ENCODE measurements at places on chromosomes 6 and 20. TPM values are rescaled to one million over a fixed set of nuclear protein-coding genes. Genes with fewer than 3 reads are reported as not detected.
A peak's percentile ranks its signal among the peaks of the same experiment; 100 is the strongest.

GRCh38 chr20:49983848-49984408, 1.1 kb downstream of the SNAI1 start:
- H3K36me3 ChIP-seq, result no peaks in the 10 kb centered on the region
- H3K4me3 ChIP-seq, result peak overlapping the region; percentile 56
- H3K4me1 ChIP-seq, result peaks cover 43% of the 10 kb centered on the region
- no peak for DNase-seq

- no peaks in the 10 kb centered on the region for H3K4me1 ChIP-seq
- no peaks in the 10 kb centered on the region for H3K36me3 ChIP-seq
- H3K27me3 ChIP-seq, result peaks cover 2% of the 10 kb centered on the region
- DNase-seq, result no peak
- H3K27ac ChIP-seq, result no peak overlapping the region
- H3K4me3 ChIP-seq, result no peak overlapping the region
These were observed 7.2 kb downstream of the BPIFA2 start for GRCh38 chr20:33175123-33175522.

DNA sequence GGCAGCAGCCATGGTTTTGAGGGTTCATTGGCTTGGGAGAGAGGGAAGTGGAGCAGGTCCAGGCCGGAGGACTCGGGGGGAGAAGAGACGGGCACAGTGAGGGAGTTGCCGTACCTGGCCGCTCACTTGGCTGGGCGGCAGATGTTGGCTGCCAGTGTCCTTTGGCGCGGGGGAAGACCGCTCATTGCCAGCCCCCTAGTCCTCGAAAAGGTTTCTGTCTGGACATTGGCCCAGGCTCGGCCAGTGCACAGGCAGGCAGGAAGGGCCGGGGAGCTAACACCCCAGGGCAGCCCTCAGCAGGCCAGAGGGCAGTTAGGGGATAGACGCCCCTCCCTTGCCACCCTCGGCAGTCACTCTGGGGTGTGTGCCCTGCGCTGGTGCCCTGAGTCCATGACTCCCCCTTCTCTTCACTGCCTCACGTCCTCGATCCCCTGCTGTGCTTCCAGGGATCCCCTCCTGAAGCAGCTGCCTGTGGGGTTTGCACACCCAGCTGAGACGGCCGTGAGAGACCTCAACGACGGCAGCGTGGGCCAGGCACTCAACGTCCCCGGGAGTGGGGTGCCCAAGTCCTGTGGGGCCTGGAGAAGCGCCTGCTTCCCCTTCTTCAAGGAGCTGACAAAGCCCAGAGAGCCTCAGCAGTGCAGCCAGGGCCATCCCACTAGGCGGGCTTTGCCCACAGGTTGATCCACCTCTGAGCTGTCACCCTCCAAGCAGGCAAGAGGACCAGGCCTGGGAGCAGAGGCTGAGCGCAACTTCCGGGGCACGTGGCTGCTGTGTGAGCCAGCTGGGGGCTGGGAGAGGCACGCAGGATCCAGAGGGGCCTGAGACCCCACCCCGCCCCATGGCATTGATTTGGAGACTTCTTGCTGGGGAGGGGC, 20.4 kb downstream of the RBM38 start:
- H3K27me3 ChIP-seq, result no peaks in the 10 kb centered on the region
- peaks cover 37% of the 10 kb centered on the region for H3K4me1 ChIP-seq
- DNase-seq, result no peak
- H3K36me3 ChIP-seq, result peaks cover 7% of the 10 kb centered on the region
- H3K27ac ChIP-seq, result no peak overlapping the region

DNA sequence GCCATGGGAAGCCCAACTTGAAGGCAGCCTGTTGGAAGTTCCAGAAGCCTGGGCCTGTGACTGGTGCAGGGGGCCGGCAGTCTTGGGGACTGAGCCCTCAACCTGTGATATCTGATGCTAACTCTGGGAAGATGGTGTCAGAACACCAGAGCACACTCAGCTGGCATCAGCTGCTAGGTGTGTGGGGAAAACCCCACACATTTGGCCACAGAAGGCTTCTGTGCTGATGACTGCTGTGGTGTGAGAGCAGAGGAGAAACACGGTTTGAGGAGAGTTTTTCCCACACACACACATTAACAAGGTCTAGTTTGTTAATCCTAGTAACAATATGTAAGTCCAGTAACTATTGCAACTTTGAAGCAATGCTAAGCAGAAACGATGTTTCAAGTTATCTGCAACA, 78.0 kb downstream of the PSMB1 start:
- no peak overlapping the region for H3K4me3 ChIP-seq
- no peak overlapping the region for H3K27ac ChIP-seq
- H3K36me3 ChIP-seq, result peaks cover 8% of the 10 kb centered on the region
- no peaks in the 10 kb centered on the region for H3K27me3 ChIP-seq
- peaks cover 4% of the 10 kb centered on the region for H3K4me1 ChIP-seq

DNA sequence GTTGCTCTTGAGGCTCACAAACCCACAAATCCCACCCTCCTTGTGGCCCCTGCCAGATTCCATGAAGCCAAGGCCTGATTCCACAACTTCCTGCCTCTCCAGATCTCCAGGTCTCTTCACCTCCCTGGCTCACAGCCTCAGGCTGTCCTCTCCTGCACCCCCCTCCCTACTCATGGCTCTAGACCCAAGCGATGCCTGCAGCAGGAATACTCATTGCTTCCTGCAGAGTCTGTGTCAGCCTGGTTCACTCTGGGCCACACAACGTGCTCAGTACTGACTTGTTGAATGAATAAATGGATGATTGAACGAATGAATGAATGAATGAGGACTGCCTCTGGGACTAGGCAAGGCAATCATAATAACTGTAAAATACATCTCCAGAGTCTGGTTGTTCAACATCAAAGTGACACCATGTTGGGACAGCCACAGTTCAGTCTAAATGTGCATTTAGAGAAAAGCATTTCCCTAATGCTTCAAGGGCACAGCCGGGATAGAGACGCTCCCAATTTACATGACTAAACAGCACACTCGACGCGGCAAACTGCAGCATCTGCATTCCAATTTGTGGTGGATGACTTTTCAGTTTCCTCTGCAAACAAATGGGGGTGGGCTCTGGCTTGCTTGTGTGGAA, 139.9 kb downstream of the GRM4 start:
- no peaks in the 10 kb centered on the region for H3K4me1 ChIP-seq
- DNase-seq, result no peak
- H3K36me3 ChIP-seq, result no peaks in the 10 kb centered on the region
- peaks cover 7% of the 10 kb centered on the region for H3K27me3 ChIP-seq
- no peak overlapping the region for H3K4me3 ChIP-seq

OR2J3 gene
- total RNA-seq, result not detected

KCNQ2 gene
- total RNA-seq, result not detected

NOTCH4 gene
- total RNA-seq, result 6.8 TPM

ARMH2 gene
- total RNA-seq, result not detected

ANKRD66 gene
- total RNA-seq, result not detected

MACROD2 gene
- total RNA-seq, result 2.5 TPM

Measured in gastrocnemius medialis (tissue), 4 donors.